Kidney (tissue), 22 donors: ENCODE measurements at places on chromosomes 1 and 21. TPM values are rescaled to one million over a fixed set of nuclear protein-coding genes. Genes with fewer than 3 reads are reported as not detected.

Gene ALX3
- not detected for total RNA-seq

Gene SAMSN1
- 10.4 TPM for total RNA-seq

Gene HSPG2
- 510 TPM for total RNA-seq

Gene THEM5
- total RNA-seq = not detected

Gene CYP4A22
- 4.1 TPM for total RNA-seq

Gene CDA
- total RNA-seq = 6.0 TPM

Gene UBE2U
- not detected for total RNA-seq

Gene CIART
- 8.8 TPM for total RNA-seq

Gene TMEM240
- total RNA-seq = 1.9 TPM
